ENCODE measurements at places on chromosomes 6 and 20.

GRCh38 chr6:128848212-128848935, 34.6 kb upstream of the LAMA2 start:
- DNase-seq, result no peak

DNA sequence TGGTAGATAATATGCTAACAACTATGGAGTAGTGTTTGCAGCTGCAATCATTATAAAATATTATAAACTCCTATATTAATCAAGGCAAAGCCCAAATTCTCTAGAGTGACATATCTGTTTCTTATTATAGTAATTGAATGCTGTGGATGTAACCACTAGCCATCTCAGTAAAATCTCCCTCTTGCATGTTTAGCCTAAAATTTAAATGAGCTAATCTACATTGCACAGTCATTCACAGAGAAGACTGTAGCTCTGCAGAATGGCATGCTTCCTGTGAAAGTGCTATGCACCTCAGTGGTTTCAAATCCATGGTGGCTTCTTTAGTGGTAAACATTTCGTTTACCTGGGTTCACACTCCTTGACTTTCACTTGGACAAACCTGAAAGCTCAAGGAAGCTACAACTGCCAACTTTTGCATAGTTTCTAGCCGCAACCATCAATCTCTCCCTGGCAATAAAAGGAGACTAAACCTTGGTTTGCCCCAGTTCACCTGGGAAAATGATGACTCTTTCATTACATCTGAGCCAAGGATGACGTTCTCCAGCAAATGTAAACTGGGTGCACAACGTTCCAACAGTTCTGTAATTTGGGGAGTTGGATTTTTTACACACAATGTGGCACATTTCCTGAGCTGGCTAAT, 47.2 kb downstream of the FILIP1 start:
- no peak for DNase-seq

DNA sequence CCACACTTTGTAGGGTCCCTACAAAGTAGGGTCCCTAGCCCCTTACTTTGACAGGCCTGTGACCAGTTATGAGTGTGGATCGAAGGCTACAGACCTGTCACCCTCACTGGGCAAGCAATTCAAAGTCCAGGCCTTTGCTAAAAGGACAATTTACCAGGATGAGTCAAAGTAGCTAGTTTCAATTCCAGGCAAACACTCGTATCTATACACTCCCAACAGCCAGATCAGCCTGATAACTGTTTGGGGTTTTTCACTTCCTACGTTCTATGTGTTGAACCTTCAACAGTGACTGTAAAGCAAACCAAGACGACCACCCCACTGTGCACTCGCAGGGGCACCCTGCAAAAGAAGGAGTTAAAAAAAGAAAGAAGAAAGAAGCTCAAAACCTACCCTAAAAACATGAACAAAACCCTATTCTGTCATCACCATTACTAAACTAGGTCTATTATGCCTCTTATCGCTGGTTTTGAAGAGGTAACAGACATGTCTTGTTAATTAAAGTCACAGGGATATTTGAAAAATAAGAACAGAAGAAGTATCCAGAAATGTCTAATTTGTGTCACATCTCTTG, 3.2 kb downstream of the GFOD1 start:
- DNase-seq, result no peak

GRCh38 chr6:13841936-13842335, 27.6 kb upstream of the MCUR1 start:
- no peak for DNase-seq

GRCh38 chr6:1812034-1812433, 202.3 kb downstream of the FOXC1 start:
- no peak for DNase-seq

GRCh38 chr6:90192857-90193256, 103.8 kb downstream of the BACH2 start:
- DNase-seq, result no peak

GRCh38 chr6:163189609-163190008, 224.9 kb upstream of the QKI start:
- no peak for DNase-seq

DNA sequence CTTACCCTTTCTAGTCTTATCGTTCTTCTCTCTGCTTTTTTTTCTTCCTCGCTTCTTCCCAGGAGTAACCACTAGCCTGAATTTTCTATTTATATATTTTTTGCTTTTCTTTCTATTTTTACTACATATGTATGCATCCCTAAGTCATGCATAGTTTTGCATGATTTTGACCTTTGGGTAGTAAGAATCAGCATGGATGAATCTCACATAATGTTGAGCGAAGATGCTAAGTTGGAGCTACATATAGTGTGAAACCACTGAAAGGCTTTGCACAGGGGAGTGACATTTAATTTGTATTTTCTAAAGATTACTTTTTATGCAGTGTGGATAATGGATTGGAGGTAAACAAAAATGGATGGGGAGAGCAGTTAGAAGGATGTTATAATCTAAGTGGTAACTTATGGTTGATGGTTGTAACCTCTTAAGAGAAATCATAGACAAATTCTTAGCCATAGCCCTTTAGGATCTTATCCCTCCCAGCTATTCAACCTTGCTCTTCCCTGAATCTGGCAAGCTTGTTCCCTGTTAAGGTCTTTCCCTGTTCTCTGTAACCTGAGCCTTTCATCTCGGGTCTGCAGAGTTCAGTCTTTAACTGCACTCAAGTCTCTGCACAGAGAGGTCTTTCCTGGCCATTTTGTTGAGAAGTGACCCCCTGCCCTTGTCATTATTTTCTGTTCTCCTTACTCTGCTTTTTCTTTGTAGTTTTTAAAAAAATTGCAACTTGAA, 18.0 kb downstream of the PEX7 start:
- DNase-seq, result no peak

- DNase-seq, result peak; percentile 85
Observed at GRCh38 chr20:47785854-47786764, 828 bp upstream of the SULF2 start.

DNA sequence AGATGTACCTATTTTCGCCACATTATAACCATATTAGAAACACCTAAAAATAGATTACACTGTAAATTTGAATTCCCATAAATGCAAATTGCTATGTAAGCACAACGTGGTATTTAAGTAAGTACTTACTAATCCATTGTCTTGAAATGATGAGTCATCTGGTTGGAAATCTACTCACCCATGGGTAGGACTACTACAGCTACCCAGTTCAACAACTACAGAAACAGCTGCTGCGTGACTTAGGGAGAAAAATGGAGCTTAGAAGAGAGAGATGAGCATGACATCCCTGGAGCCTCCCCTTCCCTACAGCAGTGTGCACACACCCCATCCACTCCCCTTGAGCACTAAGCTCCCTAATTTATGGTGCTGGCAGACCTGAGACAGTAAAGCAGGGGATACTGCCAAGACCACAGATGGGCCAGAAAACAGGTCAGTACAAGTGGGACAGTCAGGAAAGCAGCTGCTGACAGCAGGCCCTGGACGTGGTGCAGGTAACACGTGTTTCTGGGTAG, 26.9 kb downstream of the RRAGD start:
- DNase-seq, result peak; percentile 97

- no peak for DNase-seq
Observed at GRCh38 chr20:36098364-36098763, 56.2 kb upstream of the EPB41L1 start.

DNA sequence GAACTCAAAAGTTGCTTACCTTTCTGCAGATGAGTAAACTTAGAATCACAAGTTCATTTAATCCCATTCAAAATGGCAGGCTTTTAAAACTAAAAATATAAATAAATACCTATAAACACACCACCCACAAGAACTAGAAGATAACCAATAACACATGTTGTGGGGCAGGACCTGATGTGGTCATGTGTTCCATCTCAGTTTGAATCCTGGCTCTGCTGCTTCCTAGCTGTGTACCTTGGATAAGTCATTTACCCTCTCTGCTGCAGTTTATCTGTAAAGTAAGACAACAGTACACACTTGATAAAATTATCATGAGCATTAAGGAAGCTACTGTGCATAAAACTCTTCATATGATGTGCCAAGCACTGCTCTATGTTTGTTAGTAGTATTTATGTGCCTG, 22.0 kb downstream of the TRIM27 start:
- DNase-seq, result no peak

GRCh38 chr6:16635291-16635809, 125.9 kb downstream of the ATXN1 start:
- DNase-seq, result no peak

DNA sequence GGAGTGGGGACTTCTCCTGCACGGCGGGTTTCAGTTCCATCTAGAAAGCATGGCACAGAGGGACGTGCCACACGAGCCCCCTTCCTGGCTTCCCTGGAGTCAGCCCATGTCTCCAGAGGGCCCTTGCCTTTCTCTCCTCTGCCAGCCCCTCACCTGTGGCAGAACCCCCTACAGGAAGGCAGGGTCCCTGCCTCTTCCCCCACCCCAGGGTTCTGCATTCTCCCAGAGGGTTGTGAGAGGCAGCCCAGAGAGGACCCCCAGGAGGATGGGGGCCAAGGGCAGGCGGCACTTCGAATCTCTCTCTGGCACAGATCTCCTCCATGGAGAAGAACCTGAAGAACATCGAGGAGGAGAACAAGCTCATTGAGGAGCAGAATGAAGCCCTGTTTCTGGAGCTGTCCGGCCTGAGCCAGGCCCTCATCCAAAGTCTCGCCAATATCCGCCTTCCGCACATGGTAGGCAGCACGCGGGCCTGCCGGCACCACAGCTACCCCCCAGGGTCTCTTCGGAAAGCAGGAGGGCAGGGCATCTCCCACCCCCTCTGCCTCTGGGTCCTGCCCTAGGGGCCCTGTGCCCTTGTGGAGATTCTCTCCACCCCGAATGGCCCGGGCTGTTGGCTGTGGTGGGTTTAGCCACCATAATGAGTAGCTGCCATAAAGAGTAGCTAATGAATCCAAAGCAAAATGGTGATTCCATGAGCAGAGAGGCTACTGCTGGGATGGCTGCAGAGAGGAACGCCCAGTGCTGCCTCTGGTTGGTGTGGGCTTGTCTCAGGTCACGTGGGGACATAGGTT, 15.9 kb upstream of the PCMTD2 start:
- no peak for DNase-seq
